Cerebellar nuclear complex (tissue), 1 donor: ENCODE measurements at places on chromosomes 7 and 10.

GRCh38 chr7:151571471-151571870 is 51.8 kb upstream of the RHEB start:
- DNase-seq: no peak

GRCh38 chr10:12902135-12902572 is 99.4 kb downstream of the CCDC3 start:
- no peak for DNase-seq

DNA sequence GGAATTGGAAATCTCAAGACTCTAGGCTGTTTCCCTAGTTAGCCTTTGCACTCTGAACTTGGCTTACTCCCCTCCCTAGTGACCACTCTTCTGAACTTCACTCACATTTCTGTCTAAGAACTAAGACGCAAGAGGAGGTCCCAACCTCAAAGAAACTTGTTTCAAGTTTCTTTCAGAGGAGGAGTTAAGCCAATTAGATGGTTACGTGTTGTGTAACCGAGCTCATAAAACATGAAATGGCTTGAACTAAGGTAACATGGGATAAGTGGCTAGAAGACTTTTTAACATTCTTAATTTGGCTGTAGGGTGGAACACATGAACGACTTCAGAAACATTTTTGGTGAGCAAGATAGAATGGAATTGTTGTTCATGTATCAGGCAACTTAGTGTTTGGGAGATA is 39.5 kb upstream of the SEC61G start:
- DNase-seq: no peak

- DNase-seq: no peak
These were observed 44.8 kb upstream of the SLC16A12 start for GRCh38 chr10:89580243-89580642.

DNA sequence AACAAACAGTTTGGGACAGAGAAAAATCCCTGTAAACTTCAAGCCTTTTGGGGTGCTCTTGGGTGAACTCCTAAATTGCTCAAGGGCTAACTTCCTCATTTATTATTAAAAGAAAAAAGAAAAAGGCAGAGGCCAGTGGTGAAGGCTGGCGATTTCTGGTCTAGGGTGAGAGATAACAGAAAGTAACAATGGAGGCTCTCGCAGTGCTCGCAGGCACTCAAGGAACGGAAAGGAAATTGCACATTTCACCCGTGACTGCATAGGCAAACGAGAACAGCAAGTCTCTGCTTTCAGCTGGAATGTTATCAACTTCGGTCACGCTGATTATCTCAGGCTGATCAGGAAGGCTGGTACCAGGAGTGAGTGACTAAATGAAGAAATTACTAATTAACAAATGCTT is 70.7 kb downstream of the PRKAG2 start:
- DNase-seq: no peak

DNA sequence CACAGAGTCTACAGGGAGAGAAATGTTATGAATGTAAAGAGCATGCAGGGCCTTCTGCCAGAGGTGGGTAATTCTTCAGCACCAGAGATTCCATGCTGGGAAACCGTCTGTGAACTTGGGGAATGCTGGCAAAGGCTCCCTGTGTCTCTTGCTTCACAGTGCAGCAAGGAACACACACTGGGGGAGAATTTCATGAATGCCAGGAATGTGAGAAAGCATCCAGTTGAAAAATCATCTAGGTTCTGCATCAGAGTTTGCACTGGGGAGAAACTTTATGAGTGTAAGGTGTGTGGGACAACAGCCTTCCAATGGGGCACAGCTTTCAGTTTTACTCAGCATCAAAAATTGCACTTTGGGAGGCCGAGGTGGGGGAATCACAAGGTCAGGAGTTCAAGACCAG is 224.3 kb upstream of the IGFBP3 start:
- no peak for DNase-seq

DNA sequence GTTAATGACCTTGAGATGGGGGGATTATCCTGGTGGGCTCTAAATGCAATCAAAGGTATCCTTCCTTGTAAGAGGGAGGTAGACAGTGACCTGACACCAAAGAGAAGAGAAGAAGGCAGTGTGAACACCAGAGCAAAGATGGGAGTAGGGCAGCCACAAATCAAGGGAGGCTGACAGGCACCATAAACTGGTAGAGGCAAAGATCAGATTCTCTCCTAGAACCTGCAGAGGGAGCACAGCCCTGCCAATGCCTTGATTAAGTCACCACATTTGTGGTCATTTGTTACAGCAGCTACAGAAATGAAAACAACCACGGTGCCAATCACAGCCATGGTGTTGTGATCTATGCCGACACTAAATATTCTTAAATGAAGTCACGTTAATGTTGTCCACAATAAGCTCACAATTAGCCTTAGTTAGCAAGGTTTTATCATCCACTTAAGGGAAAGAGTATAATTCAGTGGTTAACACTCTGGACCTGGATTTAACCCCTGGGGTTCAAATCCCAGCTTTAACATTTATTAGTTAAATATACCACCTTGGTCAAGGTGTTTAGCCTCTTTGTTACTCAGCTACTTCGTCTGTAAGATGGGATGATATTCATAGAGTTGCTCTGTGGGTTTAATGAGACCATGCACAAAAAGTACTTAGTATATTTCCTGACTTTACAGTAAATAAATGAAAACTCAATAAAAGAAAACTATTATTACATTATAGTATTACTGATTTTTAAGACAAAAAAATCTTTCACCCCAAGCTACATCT is 70.8 kb downstream of the SGMS1 start:
- DNase-seq: no peak

DNA sequence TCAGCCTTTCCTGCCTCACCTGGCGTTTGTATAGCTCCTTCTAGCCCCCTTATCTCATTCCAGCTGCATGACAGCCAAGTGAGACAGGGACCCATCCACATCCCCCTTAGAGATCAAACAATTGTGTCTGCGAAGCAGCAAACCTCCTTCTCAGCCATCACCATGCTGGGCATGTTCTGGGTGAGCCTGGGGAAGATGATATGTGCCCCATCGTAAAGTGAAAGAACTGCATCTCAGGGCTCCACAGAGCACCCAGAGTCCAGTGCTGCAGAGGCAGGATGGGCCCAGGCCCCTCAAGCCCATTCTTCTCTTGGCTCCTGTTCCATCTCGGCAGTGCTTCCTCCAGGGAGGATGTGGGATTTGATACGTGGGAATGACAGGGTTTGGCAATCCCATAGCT is 43.2 kb downstream of the FIGNL1 start:
- no peak for DNase-seq

- DNase-seq: no peak
These were observed 404.3 kb downstream of the SFMBT2 start for GRCh38 chr10:7006566-7006965.

- DNase-seq: no peak
These were observed 12.3 kb upstream of the OPN4 start for GRCh38 chr10:86642021-86642420.

- no peak for DNase-seq
These were observed 10.3 kb downstream of the SEC31B start for GRCh38 chr10:100509241-100509840.

DNA sequence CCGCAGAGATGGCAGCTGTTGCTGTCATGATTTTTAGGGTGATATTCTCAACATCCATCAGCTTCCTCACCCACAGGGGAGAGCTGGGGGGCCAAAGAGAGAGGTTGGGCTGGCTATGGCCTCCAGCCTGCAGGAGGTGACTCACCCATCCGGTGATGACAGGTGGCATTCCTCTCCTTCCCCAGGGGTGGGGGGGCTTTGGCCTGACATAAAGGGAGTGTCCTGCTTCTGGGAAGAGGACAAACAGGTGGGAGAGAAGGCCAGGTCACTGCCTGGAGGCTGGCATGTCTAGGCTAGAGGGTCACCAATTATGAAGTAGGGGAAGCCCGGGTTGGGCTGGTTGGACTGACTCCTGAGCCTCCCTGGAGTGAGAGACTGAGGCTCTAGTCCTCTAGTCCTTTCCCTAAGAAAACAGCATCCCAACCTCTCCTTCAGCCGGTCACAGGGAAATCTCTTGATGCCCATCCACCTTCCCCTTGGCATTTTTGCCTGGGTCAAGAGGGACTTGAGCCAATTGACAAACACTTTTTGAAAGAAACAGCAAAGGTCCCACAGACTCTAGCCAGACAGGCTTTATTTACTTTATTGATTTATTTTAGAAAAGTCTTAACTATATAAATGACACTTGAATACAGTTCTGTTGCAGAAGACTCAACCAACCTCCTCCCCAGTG is 79.8 kb upstream of the ZNF716 start:
- no peak for DNase-seq

DNA sequence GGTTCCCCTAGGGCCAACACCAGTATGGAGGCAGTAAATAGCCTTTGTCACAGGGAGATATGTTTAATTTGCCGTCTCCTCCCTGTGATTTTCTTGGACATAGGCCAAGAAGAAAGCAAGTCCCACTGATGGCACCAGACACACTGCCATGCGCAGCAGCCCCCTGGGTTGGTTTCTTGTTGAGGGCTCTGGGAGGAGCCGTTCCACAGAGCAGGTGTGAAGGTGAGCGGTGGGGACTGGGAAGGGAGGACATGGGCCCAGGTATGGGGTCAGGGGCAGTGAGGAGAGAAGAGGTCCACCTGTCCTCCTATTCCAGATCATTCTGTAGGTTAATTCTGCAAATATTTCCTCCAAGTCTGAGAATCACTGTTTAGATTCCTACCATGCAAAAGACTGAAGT is 376.1 kb downstream of the PLXNA4 start:
- DNase-seq: no peak
